ENCODE measurements at places on chromosomes 13 and 19. TPM values are rescaled to one million over a fixed set of nuclear protein-coding genes. Genes with fewer than 3 reads are reported as not detected.

CYP2A7 gene
- polyA plus RNA-seq = 0.27 TPM

DNA sequence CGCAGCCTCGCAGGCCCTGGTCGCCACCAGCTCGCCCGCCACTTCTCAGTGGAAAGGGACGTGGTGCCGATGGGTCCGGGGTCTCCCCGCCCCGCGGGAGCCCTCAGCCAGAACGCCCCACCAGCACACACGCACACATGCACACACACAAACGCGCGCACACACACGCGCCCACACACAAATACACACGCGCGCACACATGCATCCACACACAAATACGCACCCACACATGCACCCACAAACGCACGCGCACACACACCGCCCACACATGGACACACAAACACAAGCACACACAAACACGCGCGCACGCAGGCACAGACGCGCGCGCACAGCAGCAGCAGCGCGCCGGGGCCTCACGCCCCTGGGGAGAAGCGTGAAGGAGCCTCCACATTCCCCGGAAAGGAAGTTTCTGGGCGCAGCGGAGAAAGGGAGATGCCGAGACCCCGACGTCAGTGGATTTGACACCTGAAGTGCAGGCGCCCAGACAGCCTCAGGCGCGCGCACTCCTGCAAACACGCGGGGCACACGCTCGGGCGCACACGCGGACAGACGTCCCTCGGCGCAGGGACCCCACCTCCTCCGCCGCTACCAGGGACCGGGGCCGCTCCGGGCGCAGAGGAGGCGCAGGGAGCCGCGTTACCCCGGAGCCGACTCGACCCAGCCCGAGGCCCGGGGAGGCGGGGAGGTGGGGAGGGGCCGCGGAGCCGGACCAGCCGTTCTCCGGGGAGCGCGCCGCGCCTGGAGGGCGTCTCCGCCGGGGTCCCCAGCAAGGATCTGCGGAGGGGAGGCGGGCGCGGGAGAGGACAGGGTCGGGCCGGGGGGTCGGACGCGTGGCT, 622 bp downstream of the RASA3 start:
- no peak for DNase-seq

GRCh38 chr13:33497146-33497845, 211.7 kb upstream of the STARD13 start:
- DNase-seq = no peak

DNA sequence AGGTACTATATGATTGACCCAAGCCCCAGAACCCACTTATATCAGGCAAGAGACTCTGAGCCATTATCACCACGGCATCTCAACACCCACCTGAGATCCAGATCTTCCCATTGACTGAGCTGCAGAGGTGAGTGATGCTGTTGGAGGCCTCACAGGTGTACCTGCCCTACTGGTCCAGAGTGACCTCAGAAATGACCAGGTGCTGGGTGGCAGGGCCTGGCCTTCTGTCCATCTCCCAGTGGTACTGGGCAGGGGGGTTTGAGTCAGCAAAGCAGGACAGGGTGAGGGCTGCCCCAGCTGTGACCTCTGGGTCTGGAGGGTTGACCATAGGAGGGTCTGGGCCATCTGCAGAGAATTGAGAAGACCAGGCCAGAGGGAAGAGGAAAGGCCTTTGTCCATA, 13.2 kb upstream of the CEACAM20 start:
- no peak for DNase-seq

DNA sequence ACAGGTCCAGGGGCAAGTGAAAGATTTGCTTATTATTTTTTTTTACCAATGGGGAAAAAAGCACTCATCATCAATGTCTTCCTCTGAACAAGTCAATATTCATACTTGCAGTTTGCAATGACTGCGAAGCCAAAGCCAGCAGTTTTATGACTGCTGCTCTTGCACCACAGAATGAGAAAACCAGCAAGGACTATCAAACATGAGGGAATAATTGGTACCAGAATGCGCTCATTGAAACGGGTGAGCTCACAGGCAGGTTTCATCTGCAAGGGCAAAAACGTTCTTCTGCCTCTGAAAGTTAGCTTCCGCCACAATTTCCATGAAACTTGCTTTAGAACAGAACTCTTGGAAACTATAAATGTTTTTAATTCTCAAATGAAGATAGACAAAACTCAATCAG, 5.5 kb downstream of the DLEU7 start:
- no peak for DNase-seq

All from forelimb muscle (tissue), 1 donor.